ENCODE measurements at places on chromosomes 1 and 21.
A peak's percentile ranks its signal among the peaks of the same experiment; 100 is the strongest.

GRCh38 chr1:22641906-22642636 is 1.4 kb upstream of the C1QC start:
- peak; percentile 43 for DNase-seq

GRCh38 chr1:118097622-118098348 is 87.2 kb downstream of the SPAG17 start:
- DNase-seq: no peak

- no peak for DNase-seq
Observed at GRCh38 chr1:87077959-87078639, 163.7 kb downstream of the HS2ST1 start.

- DNase-seq: no peak
Observed at GRCh38 chr1:52947490-52947889, 20.4 kb downstream of the SCP2 start.

GRCh38 chr1:244789276-244789580 is 46.2 kb upstream of the COX20 start:
- DNase-seq: no peak

- DNase-seq: no peak
Observed at GRCh38 chr21:42039470-42039901, 29.3 kb upstream of the ZBTB21 start.

DNA sequence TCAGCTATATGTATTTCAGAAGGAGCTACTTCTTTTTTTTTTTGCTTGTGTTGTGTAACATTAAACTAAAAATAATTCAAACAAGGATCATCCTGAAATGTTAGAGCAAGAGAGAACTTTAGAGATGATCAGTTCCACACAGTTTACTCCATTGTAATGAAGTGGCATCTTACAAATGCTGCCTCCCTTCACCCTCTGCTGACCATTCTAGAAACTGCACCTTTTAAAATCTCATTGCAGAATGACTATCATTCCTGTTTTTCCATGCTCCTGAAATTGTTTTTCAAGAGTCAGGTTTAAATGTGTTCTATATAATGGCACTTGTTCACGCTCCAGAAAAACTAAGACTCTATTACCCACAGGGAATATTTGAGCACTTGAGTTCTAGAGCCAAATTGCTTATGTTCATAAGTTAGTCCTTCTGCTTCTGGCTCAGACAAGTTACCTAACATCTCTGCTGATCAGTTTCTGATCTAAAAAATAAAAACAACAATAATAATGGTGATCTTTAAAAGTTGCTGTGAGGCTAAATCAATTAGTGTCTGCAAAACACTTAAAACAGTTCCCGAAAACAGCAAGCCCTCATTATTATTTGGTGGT is 21.5 kb upstream of the SLC44A5 start:
- DNase-seq: peak; percentile 32

DNA sequence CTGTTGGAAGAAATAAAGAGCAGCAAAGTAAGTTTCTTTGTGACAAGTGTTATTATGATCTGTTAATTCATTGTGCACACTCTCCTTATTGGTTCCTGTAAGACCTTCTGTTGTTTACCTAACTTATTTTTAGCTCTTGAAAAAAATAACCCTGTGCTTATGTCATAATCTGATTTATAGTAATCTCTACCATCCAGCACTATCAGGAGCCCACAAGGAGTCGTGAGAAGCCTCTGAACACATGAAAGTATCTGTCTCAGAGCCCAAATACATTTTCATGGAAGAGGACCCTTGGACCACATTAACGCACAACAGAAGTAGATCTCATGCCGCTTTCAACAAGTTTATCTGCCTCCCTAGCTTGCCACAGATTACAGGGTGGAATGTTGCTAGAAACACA is 45.8 kb downstream of the CENPF start:
- no peak for DNase-seq

GRCh38 chr1:200415227-200415626 is 5.4 kb upstream of the ZNF281 start:
- DNase-seq: no peak

- DNase-seq: no peak
Observed at GRCh38 chr1:83511146-83511726, 487.7 kb downstream of the TTLL7 start.

DNA sequence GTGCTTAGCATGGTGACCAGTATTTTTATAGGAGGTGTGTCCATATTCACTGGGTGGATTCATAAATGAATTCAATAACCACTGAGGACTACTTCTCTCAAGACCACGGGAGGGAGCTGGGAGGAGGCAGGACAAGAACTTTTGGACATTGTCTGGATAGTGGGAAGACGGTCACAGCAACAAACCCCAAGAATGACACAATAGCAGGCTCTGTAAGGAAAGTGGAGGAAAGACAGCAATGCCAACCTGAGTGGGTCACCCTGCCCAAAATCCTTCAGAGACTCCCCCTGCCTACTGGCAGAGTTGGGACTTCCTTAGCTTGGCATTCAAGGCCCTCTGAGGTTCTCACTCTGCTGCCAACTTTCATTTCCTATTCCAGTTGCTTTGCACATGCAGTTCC is 42.0 kb downstream of the GLIS1 start:
- no peak for DNase-seq

- no peak for DNase-seq
Observed at GRCh38 chr1:45423906-45424678, 66.9 kb downstream of the TESK2 start.

- no peak for DNase-seq
Observed at GRCh38 chr1:230806552-230806951, 59.4 kb downstream of the CAPN9 start.

DNA sequence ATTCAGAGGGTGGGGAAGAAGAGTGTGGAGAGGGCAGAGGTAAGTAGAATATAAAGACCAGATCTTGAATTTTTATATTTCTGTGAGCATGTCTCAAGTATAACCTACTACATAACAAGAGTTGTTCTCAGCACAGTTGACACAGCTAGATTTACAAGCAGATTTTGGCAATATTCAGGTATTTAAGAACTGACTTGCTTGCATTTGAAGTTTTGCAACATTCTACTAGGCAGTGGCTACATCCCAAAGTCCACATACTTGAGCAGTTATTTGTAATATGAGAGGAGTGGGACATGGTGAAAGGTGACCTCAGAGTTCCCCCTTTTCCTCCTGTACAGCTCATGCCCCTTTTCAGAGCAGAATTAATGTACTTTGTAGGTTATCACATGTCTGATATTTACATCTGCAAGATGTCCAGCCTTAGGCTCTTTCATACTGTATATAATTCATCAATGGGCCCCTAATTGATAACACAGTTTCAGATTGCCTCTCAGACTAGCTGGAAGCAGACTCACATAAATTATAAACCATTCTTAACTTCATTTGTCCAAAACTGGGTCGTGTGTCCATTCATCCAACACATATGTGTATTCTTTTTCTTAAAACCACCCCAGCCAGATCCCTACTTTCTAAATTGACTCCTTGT is 136.7 kb upstream of the RAVER2 start:
- DNase-seq: no peak

DNA sequence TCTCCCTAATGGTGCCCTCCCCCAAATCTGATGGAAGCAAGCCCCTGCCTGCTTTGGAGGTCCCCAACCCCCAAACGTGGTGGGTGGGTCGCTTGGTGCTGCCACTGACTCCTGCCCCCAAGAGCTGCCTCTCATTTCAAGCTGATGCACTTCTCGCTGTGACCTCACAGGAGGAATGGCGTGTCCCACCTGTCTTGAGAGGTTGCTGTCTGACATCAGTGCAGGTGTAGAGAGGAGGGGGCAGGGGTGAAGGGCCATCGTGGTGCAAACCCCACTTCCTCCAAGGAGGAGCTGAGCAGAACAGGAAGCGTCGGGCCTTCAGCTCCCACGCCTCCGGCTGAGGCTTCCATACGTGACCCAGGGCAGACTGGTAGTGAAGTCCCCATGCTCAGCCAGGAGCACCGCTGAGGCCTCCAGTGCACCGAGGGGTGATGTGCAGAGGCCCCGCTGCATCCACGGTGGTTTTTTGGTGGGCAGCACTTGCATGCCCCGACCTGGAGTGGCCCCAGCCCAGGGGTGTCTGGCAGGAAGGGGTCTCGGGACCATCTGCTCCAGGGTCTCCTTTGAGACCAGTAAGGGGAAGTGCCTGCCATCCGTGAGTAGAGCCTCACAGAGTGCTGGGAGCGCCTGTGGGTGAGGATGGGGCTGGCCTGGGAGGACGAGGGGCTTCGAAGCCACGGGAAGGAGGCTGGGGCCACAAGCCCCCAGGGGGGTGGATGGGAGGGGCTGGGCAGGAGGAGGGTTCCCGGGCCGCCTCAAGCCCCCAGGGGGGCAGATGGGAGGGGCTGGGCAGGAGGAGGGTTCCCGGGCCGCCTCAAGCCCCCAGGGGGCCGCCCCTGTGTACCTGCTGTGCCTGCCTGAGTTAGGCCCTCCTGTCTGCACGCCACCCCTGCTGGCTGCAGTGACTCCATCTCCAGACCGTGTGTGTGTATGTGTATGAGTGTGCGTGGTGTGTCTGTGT is 39.8 kb downstream of the WDR4 start:
- no peak for DNase-seq

DNA sequence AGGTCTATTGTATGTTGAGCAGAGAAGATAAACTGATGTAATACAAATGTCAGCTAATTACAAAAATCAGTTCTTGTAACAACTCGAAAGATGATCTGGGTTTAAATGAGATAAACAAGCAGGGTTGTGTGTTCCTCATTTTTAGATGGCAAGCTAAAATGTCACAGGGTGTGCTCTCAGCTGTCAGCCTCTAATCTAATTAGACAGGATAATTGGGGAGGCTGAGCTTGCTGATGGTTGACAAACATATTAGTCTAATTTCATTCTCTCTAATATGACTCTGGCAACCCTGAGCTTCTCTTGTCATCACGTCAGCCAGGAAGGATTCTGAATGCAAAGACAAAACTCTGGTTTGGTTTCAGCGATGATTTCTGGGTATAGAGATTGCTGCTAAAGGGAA is 335.3 kb upstream of the KAZN start:
- DNase-seq: no peak

GRCh38 chr1:17624611-17625233 is 85.2 kb downstream of the ARHGEF10L start:
- no peak for DNase-seq

DNA sequence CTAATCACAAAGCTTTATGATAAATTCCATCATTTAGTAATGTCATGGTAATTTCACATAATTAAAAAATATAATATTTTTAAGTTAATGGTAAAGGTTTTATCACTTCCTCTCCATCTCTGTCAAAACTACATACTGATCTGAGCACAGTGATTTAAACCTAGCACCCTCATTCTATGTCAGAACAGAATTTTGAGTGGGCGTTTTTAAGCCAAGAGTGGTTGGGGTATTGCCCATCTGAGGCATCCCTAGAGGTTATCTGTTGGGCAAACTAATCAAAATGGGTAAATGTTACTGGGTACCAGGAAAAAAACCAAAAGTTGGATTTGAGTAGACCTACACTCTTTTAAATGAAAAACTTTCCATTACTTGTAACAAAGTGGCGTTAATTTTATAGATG is 100.7 kb upstream of the GFI1 start:
- DNase-seq: no peak

DNA sequence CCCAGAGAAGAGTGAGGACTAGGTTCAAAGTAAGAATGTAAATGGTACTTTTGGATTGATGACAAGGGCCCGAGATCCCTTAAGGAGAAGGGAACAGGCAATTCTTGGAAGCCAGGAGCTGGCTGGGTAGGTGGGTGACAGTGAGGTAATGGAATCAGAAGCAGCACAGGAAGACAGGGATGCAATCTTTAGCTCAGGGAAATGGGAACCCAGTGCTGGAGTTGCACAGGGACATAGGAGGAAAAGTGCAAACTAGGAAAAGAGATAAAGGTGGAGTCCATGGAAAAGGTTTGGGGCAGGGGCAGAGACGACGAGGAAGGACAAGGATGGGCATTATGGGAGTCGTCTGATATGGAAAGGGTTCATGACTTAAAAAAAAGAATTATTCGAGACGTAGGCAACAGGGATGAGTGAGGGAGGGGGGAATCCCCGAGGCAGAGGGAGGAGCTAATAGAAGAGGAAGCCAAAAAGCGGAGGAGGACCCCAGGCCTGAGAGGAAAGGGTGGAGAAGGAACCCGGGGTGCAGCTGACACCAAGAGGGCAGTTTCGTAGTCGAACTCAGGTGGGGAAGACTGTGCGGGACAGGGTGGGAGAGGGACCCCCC is 495 bp downstream of the PI4KB start:
- DNase-seq: no peak

- no peak for DNase-seq
Observed at GRCh38 chr21:41369105-41369919, 7.5 kb downstream of the MX2 start.

GRCh38 chr1:245694753-245695195 is 540.0 kb downstream of the KIF26B start:
- no peak for DNase-seq

- no peak for DNase-seq
Observed at GRCh38 chr1:192170196-192170984, 12.1 kb downstream of the RGS18 start.

DNA sequence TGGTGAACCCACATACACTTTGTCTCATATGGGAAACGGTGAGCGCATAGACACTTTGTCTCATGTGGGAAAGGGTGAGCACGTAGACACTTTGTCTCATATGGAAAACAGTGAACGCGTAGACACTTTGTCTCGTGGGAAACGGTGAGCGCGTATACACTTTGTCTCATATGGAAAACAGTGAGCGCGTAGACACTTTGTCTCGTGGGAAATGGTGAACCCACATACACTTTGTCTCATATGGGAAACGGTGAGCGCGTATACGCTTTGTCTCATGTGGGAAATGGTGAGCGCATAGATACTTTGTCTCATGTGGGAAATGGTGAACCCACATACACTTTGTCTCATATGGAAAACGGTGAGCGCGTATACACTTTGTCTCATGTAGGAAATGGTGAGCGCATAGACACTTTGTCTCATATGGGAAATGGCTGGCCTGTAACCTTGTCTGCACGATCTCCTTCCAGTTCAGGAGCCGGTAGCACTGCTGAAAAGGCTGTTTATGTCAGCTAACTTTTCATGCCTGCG is 50.7 kb upstream of the TRAPPC10 start:
- no peak for DNase-seq

- no peak for DNase-seq
Observed at GRCh38 chr21:42520628-42521253, 7.1 kb downstream of the SLC37A1 start.

GRCh38 chr21:42820616-42821465 is 58.5 kb downstream of the WDR4 start:
- DNase-seq: no peak

DNA sequence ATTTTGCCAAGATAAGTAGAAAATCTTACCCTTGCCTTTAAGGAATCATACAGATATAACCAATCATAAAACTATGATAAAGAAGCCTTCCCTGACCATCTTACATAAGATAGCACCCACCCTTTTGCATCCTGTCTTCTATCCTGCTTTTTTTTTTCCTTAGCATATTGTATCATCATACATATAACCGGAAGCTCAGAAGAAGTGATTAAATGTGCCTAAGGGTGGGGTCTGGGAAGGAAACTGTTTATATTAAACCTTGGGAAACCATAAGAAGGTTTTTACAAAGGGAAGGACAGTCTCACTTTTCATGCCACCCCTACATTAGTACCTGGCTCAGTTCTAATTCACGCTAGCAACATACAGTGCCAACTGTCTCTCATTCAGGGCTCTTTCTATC is 66.8 kb downstream of the LUZP1 start:
- DNase-seq: no peak

- DNase-seq: no peak
Observed at GRCh38 chr21:41925767-41926116, 28.1 kb downstream of the C2CD2 start.

GRCh38 chr1:53294567-53294966 is 33.3 kb downstream of the LRP8 start:
- DNase-seq: no peak

- DNase-seq: no peak
Observed at GRCh38 chr1:18783705-18784481, 75.6 kb downstream of the TAS1R2 start.

Measured in NCI-H460 (cell line).